ENCODE measurements at places on chromosomes 3 and 15.

DNA sequence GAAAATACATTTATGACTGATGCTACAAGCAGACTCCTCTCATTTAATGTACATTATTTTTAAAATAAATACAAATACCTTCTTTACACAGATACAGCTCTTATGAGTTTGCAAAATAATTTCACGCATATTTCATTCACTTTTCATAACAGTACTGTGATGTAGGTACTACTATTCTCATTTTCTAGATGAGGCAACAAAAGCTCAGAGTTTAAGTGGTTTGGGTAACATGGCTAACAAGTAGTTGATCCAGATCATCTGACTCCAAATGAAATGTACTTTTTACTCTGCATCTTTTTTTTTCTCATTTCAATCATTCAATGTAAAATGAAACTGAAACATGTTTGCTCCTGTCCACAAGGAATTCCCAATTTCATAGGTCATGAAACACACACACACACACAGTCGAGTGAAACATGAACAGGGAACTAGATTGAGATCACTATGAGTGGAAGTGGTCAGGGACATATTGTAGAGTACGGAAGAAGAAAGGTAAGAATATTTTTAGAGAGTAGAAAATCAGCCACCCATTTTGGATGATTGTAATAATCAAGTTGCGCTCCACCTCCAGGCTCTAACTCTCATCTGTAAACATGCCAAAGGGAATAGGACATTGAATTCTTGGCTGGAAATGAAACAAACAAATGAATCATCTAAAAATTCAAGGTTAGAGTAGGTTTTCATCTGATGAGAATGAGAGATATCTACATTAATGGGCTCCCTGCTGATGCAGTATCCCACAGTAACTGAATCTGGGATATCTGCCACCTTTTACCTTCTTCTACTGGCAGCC is 92.4 kb downstream of the CLDN1 start:
- peak; percentile 73 for DNase-seq

- DNase-seq = peak; percentile 79
Measured at GRCh38 chr15:73233623-73234022, 135.1 kb downstream of the HCN4 start.

DNA sequence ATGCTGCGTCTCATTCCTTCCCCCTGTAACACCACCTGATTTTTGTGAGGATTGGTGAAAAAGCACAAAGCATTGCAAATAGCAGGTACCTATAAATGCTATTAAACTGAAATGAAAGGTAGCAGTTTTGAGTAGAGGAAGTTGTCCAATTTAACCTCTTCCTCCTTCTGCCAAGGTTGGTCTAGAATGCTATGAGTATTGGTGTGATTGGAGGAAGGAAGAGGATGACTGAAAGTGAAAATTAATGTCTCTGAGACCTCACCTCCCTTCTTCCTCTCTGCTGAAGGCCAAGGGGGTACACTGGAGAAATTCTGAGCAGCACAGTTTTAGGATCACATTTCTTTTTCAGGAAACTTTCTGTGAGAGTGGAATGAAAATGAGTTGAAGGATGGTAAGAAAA is 94.4 kb downstream of the DTWD1 start:
- no peak for DNase-seq

GRCh38 chr3:38618343-38618742 is 31.1 kb downstream of the SCN5A start:
- DNase-seq = no peak

GRCh38 chr15:70829371-70830166 is 24.4 kb downstream of the LARP6 start:
- DNase-seq = no peak

DNA sequence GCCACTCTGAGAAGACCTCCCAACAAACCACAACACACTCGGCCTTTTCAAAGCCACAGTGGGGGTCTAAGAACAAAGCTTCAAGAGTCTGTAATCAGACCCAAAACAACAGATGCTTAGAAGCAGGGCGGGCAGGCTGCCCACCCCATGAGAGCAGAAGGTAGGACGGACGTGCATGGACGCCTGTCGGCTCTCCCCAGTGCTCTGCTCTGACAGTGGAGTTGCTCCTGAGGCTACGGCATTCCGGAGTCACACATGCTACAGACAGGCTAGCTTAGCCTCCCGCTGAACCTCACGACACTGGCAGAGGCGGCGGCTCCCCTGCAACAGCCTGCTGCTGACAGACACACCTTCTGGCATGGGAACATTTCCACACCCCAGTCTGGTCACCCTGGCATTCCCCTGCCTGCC is 33.5 kb downstream of the SLCO2A1 start:
- DNase-seq = no peak

GRCh38 chr3:18641916-18642315 is 216.8 kb upstream of the SATB1 start:
- DNase-seq = no peak

DNA sequence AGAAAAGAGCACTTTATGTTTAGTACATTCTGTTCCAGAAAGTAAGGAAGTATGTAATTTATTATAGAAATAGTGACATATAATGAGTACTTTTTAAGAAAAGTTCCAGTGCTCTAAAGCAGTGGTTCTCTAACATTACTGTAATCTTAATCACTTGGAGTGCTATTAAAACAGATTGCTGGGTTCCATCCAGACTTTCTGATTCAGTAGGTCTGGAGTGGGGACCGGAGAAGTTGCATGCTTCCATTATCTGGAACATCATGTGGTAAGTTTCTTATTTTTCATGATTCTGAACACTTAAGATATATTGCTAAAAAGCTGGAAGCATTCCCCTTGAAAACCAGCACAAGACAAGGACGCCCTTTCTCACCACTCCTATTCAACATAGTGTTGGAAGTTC is 47.5 kb upstream of the ARL14 start:
- DNase-seq = no peak

DNA sequence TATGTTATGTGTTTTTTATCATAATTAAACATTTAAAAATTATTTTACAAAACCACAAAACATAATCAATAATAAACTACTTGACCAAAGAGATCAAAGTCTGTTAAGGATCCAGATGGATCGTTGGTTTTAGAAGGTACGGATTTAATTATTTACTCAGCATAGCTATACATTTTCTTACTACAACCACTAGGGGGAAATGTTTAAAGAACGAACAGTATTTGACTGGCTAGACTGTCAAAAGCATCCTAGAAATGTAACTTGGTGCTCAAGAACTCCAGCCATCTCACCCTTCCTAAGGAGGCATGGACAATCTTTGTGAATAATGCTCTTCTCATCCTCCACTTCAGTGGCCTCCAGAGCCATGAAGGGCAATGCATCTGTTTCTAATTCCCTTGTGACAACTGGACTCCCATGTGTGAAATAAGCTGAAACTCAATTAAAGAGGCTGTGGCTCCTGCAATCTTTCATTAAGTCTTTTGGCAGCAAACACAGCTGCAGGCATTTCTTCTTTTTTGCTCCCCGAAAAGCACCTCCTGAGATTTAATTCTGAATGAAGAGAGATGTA is 94.7 kb upstream of the TUSC7 start:
- DNase-seq = no peak

GRCh38 chr15:60551147-60551780 is 72.3 kb upstream of the ICE2 start:
- no peak for DNase-seq

- no peak for DNase-seq
Measured at GRCh38 chr3:31562525-31562924, 29.8 kb downstream of the STT3B start.

DNA sequence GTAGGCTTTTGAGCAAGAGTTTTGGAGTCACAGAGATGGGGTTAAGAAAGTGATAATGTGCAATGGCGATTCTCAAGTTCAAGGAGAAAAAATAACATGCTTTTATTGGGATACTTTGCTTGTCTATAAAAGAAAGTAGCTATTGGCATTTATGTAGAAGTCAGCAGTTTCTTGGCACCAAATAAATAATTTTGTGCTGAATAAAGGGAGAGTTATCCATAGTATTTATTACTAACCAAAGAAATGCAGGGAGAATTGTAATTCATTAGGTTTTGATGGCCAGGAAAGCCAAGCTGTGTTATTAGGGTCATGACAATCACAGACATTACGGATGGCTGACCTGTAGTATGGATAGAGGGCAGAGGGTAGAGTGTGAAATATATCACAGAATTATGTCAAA is 33.1 kb downstream of the BTD start:
- DNase-seq = no peak

DNA sequence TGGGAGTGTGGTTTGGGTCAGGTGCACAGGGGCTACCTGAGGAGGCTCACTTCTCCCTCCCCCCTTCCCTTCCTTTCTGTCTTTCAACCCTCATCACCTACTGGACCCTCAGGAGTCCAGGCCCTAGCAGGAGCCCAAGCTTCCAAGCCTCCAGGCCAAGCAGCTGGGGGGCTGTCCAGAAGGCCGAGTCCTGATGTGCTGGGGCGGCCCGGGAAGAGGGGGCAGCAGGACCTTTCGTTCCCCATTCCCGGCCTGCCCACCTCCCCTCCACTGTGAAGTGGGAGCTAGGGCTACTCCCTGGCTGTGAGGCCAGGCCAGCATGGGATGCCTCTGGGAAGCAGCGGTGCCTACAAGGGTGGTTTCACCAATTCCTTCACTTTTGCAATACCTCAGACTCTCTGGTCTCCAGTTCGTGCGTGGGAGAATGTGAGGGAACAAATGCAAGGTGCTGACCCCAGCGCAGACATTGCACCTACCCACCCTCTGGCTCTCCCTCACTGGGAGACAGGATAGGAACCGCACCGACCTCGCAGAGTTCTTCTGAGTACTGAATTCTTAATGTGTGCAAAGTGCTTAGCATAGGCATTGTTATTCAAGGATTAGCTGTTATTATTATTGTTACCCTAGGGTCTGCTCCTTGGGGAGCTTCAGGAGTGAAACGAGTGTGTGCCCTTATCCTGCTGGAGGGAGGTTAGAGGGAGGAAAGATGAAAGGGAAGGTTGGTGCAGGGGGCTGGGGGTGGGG is 2.5 kb downstream of the EPHB3 start:
- DNase-seq = no peak

DNA sequence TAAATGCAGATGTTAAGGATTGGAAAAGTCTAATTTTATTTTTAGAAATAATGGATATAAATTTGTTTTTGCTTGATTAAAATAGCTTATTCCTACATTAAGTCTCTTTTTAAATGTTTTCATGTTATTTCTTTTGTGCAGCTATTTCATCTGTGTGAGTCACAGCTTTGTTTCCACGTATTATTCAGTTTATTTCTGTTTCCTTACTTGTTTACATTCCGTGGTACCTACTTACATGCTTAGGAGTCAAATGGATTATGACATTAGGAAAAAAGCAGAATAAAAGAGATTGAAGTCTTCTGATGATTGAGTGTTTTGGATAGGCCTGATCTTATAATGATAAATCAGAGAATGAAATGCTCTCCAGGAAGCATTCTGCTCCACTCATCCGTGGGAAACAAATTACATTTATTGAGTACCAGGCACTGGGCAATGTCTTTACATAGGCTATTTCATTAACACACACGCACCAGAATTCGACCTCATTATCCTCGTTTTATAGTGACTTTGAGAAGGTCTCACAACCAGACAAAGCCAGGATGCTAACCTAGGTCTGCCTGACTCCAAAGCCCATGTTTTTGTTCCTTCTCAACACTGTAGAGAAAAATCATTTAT is 38.1 kb upstream of the RASA2 start:
- no peak for DNase-seq

DNA sequence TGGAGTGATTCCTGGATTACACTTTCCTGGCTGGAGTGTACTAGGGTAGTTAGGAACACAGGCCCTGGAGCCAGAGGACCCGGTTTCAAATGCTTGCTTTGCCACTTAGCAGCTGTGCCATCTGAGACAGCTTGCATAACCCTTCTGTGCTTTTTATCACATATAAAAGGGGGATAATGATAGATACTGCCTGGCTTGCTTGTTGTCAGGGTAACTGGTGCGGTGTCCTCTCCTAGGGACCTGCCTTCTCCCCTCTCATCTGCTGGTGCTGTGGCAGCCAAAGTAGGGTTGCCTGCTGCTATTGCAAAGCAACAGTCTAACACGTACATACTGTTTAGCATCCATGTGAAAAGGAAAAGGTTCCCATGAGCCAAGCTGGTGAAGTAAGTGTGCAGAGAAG is 137.8 kb downstream of the LRTM1 start:
- DNase-seq = no peak

- no peak for DNase-seq
Measured at GRCh38 chr15:39801641-39802309, 19.1 kb upstream of the FSIP1 start.

DNA sequence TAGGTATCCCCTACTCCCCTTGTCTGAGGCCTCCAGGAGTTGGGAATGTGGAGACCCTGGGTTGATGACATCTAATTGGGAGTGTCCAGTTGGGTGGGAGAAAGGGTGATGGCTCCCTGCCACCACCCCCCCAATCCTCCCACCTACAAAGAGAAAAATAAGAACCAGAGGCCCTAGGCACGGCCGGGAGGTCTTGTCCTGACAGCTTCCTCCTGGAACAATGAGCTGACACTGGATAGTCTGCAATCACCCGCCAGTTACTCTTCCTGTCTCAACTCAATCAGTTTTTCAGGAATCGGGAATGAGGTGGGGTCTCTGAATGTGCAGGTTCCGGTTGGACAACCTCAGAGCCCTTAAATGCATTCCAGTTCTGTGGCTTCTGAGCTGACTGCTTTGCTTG is 129.9 kb upstream of the MRPS22 start:
- DNase-seq = no peak

DNA sequence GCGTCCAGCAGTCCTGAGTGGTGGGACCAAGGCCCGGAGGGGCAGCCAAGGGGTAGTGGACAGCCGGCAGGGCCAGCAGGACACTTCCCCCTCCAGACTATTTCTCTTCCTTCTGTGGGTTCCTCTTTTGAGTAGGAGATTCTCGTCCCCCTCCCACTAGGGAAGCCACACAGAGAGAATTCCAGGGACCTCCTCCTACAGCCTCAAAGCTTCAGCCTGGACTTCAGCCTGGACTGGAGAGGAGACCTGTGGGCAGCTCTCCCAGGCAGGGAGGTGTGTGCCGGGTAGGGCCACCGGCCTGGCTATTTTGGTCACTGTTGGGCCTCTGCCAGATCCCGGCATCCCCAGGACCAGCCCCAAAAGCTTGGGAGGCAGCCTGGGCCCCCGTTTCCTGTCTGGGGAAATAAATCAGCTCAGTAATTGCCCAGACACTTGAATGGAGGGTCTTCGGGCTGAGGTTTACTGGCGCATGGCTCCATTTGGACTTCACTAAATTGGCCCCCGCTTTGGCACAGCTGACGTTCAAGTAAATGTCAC is 1.3 kb downstream of the SLC6A6 start:
- DNase-seq = no peak

Data from NCI-H226 (cell line).